Thoracic aorta (tissue), 2 donors: ENCODE measurements at places on chromosomes 3 and 15. TPM values are rescaled to one million over a fixed set of nuclear protein-coding genes. Genes with fewer than 3 reads are reported as not detected.

STRIT1 gene
- total RNA-seq = not detected

CHRD gene
- total RNA-seq = 21.7 TPM

DNA sequence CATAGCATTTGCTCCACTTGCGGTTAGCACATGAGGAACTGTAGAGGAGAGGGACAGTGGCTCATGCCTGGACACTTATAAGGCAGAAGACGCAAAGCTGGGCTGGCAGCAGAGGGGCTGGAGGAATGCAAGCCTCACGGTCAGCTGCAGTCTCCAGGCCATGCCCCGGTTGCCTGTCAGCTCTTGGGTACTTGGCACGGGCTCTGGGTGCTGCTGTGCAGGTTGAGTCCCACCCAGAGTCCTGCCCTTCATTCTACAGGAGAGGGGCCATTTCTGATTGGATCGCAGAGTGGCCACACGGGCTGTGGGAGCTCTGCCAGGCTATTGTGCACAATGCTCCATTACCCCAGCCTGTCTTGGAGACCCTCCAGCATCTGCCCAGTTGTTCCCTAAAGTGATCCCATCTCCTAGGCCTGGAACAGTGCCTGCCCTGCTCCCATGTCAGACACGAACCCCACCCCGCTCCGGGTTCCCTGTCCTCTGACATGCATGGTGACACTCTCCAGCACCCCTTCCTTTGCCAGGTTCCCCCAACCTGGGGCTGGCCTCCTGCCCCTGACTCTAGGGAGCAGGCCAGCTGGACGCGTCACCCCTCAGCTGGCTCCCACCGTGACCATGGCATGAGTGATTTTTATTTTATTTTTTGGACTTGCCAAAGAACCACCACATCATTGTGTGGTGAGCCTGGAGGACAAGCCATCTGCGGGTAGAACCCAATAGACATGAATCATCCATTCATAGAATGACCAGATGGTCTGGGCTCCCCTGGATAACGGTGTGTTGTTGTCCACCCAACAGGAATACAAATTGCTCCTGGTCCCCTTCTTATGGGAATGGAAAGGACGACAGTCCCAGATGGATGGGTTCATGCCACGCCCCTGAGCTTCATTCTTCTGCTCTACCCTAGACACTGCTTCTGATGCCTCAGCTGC lies 51.0 kb upstream of the KLF13 start:
- DNase-seq = no peak

GRCh38 chr15:23570486-23570885 lies 5.0 kb downstream of the MKRN3 start:
- no peak for DNase-seq

DNA sequence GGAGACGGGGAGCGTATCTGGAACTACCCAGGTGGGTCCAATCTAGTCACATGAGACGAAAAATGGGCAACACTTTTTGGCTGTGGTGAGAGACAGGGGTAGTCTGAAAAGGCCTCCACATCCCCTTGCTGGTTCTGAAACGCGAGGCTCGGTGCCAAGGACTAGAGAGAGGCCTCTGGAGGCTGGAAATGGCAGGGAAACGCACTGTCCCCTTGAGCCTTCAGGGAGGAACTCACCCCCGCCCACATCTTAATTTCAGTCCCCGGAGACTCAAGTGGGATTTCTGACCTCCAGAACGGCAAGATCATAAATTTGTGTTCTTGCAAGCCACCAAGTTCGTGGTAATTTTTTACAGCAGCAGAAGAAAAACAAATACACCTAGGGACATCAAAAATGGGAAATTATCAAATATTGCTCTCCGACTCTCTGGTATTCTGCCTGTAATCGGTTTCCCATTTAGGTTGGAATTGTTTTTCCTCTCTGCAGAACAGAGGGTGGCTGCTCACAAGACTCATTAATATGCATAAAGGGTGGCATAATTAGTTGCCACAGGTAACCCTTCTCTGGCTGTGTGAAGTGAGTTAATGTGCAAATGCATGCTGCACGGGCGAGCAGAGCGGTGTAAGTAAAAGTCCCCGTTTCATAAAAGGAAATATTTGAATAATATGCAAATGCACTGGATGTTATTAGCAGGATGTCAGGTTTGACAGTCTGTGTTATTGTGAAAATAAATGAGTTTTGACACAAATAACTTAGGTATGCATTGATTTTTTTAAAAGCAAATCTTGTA lies 185.7 kb downstream of the ARRDC4 start:
- no peak for DNase-seq

DNA sequence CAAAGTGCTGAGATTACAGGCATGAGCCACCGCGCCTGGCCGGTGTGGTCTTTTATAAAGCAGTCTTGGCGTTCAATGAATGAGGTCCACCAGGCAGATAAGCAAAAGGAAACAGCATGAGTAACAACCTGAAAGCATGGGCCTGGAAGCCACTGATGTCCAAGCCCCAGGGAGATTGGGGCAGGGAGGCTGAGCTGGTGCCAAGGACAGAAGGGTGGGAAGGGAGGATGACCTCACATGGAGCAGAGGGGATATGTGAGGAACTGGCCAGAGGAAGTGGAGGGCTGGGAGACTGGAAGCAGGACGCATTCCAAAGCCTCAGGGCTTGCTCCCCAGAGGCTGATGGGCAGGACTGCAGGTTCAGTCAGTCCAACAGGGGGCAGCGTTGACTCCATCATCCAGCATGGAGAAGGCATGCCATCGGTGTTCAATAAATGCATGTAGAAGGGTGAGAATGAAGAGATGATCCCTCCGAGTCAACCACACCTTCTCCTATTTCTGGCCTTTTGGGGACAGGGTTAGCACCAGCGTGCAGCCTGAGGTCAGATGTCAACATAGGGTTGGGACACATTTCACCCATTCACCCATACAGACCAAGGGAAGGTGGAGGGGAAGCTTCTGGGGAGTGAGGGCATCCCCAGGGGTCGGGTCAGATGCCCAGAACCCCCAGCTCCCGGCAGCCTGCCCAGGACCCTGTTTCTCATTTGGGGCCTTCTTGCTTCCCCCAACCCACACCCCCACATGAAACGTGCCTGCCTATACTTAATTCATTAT lies 14.8 kb downstream of the MYL3 start:
- no peak for DNase-seq

DNA sequence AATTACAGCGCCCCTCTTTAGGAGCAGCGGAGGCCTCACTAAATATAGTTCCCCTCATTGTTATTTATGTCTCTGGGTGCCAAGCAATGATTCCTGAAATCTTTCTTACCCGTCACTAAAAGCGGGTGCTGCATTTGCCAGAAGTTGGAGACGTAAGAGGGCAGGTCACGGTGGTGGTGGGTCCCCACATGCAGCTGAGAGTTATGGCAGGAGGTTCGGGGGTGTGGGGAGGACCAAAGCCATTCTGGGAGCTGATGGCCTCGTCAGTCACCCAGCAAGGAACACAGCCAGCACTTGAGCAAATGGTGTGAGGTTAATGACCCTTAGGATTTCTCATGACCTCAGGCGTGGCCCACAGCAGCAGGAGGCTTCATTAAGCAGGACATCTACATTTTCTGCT lies 129.2 kb downstream of the RAB11A start:
- no peak for DNase-seq

- DNase-seq = no peak
Observed at GRCh38 chr3:54866251-54866650, 61.6 kb downstream of the LRTM1 start.
